ENCODE measurements at places on chromosomes 1 and 21.

DNA sequence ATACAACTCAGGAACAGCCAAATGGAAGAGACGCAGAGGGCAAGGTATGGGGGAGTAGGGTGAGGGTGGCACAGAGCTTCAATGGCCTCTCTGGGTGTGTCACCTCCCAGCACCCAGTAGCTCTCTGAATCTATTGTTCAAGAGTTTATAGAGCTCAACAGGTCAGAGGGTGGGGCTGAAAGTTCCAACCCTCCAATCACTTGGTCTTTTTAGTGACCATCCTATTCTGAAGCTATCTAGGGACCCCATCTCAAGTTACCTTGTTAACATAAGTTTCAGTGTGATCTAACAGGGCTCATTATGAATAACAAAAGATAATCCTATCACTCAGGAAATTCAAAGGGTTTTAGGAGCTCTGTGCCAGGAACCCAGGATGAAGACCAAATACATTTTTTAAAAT lies 31.2 kb upstream of the ZNF697 start:
- no peak for DNase-seq

GRCh38 chr1:26239936-26240335 lies 5.9 kb downstream of the CEP85 start:
- DNase-seq: no peak

GRCh38 chr1:56376188-56376984 lies 203.0 kb downstream of the PLPP3 start:
- DNase-seq: no peak

GRCh38 chr1:44720281-44720680 lies 10.7 kb downstream of the RNU5D-1 start:
- no peak for DNase-seq

Data from activated gamma-delta T cell treated with Interleukin-2 at 50 U/mL for 16 hours (primary cell).